ENCODE measurements at places on chromosomes 1 and 21.

GRCh38 chr1:204257446-204257845 is 43.7 kb upstream of the GOLT1A start:
- no peak for DNase-seq

GRCh38 chr1:48869116-48869893 is 92.6 kb upstream of the BEND5 start:
- no peak for DNase-seq

DNA sequence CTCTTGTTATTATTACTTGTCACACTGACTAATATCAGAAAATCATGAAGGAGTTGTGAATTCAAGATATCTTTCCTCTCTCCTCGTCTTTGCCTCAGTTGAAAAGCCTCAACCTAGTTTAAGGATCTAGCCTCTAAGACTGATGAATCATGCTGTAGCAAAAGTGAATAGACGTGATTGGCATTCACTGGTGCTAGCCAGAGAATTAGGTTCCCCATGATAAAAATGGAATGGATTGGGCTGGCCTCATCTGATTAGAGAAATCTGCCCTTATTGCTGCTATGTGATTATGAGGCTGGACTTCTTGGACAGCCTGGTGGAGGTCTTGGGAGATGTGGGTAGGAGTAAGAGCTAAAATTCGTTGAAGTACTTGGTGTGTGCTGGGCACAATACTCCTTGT is 208.2 kb downstream of the BACH1 start:
- no peak for DNase-seq

- no peak for DNase-seq
Observed at GRCh38 chr1:244384066-244384465, 67.6 kb downstream of the ADSS2 start.

DNA sequence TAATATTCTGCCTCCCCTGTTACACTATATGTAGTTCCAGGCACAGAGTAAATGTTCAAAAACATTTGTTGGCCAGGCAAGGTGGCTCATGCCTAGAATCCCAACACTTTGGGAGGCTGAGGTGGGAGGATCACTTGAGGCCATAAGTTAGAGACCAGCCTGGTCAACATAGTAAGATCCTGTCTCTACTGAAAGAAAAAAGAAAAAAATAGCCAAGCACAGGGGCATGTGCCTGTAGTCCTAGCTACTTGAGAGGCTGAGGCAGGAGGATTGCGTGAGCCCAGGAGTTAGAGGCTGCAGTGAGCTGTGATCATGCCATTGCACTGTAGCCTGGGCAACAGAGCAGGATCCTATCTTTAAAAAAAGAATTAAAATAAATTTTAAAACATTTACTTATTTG is 57.6 kb upstream of the SIM2 start:
- no peak for DNase-seq
